ENCODE measurements at places on chromosomes 5 and 9.

GRCh38 chr9:6845880-6846279, 88.1 kb downstream of the KDM4C start:
- peak; percentile 14 for DNase-seq

- no peak for DNase-seq
These were observed 242.9 kb downstream of the EBF1 start for GRCh38 chr5:158856794-158857193.

DNA sequence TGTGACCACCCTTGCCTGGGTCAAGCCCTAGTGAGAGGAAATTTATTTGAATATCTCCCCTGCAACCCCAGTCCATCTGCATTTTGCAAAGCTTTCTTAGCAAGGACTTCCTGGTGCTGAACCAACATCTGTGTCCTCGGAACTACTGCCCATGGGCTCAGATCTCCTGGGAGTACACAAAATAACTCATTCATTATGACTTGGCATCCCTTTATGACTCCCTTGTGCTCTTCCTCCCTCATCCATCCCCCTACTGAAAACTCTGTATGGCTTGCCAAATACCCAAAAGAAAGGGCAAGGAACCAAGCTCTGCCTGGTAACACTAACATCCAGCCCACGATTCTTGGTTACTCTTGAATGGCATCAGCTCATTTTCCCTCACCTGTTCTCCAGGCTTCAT, 368.5 kb downstream of the NTRK2 start:
- DNase-seq, result no peak

DNA sequence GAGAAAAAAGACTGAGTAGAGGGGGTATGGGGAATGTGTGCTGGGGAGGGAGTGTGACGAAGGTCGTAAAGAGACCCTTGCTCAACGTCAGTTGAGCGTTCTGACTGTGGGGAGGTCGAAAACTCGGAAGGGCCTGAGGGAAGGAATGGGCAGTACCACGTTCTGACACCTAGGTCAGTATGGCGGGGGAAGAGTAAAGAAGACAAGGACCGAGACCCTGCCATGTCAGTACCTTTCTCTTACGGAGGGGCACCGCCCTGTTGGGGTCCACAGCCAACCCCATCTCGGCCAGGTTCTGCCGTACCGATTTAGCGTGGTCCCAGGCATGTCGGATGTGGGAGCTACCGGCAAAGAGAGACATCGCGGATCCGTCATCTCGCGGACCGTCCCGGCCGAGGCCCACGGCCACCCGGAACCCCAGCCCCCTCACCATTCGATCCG, 375 bp downstream of the NOP16 start:
- no peak for DNase-seq

DNA sequence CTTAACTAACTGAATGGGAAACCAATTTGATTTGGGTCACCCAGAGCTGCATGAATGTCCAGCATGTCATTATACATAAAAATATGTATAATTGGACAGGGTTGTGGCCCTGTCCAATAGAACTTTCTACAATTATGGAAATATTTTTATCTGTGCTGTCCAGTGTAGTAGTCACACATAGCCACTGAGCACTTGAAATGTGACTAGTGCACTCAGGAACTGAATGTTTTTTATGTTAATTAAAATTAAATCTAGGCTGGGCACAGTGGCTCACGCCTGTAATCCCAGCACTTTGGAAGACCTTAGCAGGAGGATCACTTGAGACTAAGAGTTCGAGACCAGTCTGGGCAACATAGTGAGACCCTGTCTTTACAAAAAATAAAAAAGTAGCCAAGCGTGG, 18.6 kb downstream of the GARNL3 start:
- no peak for DNase-seq

DNA sequence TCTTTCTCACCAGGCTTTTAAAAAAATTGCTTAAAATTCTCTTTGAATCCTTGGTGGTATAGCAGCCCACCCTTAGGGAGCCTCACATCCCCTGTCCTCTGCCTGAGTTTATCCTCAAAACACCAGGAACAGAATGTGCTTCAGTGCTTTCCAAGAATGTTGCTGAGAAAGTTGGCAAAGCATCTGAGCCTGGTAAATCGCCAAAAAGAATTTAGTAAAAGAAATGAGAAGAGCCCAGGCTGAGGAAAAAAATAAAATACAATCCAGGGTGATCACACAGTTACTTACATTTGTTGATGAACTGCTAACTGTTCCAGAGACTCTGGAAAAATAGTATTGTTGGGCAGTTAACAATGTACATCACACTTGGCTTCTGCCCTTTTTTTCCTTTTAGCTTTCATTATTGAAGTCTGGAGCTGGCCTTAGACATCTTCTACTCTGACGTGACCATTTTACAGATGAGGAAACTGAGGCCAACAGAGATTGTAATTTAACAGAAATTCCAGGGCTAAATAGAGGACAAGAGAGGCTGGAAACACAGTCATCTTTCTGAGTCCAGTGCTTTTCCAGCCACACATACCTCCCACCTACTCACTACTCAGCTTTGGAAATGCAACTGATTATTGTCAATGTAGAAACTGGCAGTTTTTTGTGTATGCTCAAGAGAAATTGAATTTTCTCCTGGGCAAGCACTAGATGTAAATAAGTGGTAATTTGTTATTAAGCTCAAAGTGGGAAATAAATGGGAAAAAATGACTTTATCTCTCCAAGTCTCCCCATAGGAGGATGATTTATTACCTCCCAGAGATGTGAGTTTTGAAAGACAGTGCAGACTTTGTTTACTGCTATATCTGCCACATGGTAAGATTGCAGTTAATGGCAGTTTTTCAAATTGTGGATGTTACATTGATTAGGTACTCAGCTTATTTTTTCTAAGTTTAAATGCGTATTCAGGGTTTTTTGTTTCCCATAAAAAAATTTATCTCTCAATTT, 86.7 kb upstream of the ALDH1A1 start:
- peak; percentile 51 for DNase-seq

- no peak for DNase-seq
These were observed 14.1 kb downstream of the HSPB3 start for GRCh38 chr5:54469622-54470021.

- DNase-seq, result no peak
These were observed 121.4 kb upstream of the TMEM161B start for GRCh38 chr5:88390096-88390441.

DNA sequence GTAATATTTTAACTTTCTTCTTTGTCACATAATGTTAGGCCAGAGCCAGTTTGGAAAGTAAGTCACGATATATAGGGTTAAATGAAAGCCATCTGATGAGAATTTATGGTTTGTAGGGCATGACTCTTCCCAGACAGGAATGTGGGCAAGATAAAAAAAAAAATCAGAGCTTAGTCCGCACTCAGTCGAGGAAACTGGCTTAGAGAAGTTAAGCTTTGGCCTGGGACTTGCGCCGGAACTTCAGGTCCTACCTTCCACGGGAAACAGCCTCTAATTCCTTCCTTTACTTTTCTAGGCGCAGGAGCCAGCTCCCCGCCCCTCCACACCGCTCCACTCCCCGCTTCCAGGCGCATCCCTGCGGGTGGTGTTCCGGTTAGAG, 475 bp downstream of the DDX31 start:
- peak; percentile 68 for DNase-seq

DNA sequence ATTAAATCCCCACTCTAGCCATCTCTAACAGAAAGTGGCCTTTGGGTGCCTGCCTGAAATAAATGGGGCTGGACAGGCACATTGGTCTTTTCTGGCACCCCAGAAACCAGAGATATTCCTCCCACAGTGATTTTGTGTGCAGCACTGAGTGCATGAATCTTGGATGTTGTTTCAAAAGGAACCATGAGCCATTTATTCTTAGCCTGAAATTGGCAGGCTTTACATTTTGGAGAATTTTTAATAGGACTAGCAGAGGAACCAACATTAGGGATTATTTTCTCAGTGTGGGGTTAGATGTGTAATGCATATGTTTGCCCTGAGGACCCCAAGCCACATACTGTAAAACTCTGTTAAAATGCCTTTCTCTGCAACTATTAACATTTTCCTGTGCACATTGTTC, 451.3 kb downstream of the NFIB start:
- DNase-seq, result no peak

- no peak for DNase-seq
These were observed 56.5 kb upstream of the NREP start for GRCh38 chr5:111813537-111813936.

GRCh38 chr9:18608371-18608770, 134.4 kb downstream of the ADAMTSL1 start:
- DNase-seq, result peak; percentile 28

GRCh38 chr9:112860451-112860850, 30.2 kb downstream of the SLC46A2 start:
- no peak for DNase-seq

- peak; percentile 27 for DNase-seq
These were observed 1.4 kb upstream of the CSNK1A1 start for GRCh38 chr5:149552553-149553160.

DNA sequence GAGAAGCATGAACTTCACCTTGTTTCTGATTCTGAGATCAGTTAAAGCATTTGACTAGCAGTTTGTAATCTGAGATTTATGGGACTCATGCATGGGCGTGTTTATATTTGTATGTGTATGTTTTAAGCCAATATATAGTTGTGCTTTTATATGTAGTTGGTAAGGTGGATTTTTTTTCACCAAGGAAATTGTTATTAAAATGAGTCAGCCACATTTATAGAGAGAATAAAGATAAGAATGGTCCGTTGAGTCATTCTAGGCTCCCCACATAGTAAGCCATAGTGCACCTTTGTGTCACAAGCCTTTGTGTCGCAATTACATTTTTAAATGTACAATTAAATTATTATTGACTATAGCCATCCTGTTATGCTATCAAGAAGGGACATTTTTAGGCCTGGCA, 89.0 kb downstream of the NLN start:
- peak; percentile 52 for DNase-seq

- DNase-seq, result no peak
These were observed 425.7 kb upstream of the CYLC2 start for GRCh38 chr9:102569436-102569835.

- DNase-seq, result peak; percentile 65
These were observed 1.6 kb downstream of the STKLD1 start for GRCh38 chr9:133377721-133378216.

- peak; percentile 12 for DNase-seq
These were observed 388.0 kb downstream of the TMEM232 start for GRCh38 chr5:110338341-110339083.

- no peak for DNase-seq
These were observed 15.8 kb downstream of the PTPA start for GRCh38 chr9:129126749-129127618.

- DNase-seq, result no peak
These were observed 32.5 kb downstream of the CAMSAP1 start for GRCh38 chr9:135874859-135875258.

DNA sequence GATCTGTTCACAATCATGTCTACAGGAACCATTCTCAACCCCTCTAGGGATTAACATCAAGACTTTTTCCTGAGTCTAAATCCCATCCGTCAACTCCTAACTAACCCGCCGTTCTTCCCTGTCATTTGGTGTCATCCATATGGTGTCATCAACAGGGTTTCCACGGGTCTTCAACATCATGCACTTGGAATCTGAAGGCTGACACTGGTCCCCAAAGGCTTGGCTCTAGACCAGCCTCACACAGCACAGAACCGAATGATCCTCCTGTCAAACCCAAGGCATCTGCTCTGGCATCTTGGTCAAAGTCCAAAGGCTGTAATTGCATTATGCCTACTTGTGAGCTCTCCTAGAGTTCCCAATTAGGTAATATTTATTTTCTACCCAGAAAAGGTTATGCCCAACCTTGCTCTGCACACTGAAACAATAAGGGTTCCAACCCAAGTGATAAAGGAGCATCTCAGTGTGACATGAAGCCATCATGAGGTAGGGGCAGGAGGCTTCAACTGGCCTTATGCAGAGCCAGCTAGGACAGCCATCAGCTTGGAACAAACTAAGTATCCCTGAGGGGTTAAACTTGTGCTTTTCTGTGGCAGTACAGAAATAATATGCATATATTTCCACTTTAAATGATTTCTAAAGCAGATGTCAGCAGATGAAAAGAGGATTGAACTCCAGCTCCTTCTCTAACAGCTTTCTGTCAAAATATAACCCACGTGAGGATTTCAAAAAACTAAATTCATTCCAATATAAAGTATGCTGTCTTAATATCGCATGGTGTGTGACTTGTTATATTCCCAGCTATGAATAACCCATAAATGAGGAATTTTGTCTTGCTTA, 13.9 kb downstream of the ENC1 start:
- no peak for DNase-seq

DNA sequence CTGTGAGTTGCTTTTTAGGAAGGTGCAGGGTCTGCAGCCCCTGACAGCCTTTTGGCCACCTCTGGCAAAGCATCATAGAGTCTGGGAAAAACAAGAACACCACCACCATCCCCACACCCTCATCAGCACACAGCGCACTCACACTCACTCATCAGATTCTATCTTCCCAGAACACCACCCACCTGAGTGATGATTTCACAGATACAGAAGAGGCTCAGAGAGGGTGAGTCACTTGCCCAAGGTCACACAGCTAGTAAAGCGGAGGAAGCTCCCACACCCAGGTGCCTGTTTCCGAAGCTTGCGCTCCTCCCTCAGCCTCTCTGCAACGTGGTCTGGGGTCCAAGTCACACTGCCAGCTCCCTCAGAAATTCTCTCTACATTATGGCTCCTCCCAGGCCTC, 41.8 kb upstream of the HRH2 start:
- no peak for DNase-seq

- DNase-seq, result peak; percentile 65
These were observed 18.8 kb downstream of the SMIM32 start for GRCh38 chr5:136174021-136174659.

- DNase-seq, result no peak
These were observed 259.7 kb upstream of the MSX2 start for GRCh38 chr5:174464504-174465165.

- no peak for DNase-seq
These were observed 872.7 kb downstream of the EFNA5 start for GRCh38 chr5:106797996-106798395.

GRCh38 chr9:72749276-72749675, 203.6 kb downstream of the ALDH1A1 start:
- no peak for DNase-seq

DNA sequence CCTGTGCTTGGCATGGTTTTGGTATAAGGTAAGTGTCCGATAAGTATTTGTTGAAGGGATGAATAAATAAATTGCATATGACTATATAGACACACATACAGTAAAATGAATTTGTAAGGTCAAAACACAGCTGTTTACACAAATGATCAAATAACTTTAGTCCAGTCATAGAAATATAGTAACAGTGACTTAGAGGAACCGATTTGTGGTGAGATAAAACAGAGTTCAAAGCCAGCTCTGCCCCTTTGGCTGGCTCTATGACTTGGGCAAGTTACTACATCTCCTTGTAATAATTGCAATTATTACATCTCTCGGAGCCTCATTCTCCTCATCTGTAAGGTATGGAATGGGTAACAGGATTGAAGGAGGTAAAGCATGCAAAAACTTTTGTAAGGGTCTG, 384.0 kb downstream of the PLK2 start:
- DNase-seq, result no peak
